Occipital lobe (tissue), 3 donors: ENCODE measurements at places on chromosomes 4 and X.

DNA sequence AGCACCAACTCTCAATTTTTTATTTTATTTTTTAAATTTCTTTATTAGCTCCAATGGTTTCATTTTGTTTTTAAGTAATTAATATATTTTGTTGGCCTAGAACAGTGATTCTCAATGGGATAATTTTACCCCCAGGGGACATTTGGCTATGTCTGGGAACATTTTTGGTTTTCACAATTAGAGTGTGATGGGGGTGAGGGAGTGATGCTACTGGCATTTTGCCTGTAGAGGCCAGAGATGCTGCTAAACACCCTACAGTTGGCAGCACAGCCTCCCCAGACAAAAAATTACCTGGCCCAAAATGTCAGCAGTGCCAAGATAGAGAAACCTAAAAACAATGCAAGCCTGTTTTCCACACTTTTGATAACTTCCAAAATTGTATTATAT lies 64.6 kb downstream of the HHIP start:
- no peak for DNase-seq

DNA sequence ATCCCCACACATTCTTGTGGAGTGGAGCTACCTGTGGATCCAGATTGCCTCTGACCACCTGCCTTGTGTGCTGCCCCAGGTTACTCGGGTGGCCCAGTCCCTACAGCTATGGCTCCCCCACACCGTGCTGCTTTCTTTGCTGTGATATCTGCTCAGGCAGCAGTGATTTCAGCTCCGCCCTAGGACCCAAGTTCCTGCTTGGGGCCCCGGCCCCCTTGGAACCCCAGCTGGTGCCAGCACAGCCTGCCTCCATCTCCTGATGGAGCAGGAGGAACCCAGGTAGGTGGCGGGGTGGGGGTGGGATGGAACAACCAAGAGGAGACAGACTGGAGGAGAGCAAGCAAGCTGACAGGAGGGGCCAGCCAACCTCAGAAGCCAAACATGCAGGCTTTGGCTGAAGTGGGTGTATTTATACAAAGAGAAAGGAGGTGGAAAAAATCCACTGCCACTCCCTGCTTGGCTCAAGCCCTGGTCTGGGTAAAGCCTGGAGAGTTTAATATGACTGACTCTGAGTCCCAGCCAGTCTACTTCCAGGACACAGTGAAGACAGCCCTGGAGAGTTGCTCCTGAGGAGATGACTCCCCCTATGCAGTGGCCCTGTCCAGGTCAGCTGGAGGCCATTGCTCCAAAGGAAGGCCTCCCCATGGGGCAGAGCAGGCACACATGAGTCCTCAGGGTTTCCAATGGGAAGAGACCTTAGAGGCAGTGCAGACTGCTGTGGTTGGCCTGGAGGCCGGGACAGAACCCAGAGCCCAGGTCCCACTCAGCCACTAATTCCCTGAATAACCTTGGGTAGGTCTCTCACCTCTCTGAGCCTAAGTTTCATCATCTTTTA lies 197.1 kb upstream of the MAMLD1 start:
- DNase-seq = no peak

GRCh38 chr4:169099771-169100180 lies 89.7 kb upstream of the CBR4 start:
- no peak for DNase-seq

DNA sequence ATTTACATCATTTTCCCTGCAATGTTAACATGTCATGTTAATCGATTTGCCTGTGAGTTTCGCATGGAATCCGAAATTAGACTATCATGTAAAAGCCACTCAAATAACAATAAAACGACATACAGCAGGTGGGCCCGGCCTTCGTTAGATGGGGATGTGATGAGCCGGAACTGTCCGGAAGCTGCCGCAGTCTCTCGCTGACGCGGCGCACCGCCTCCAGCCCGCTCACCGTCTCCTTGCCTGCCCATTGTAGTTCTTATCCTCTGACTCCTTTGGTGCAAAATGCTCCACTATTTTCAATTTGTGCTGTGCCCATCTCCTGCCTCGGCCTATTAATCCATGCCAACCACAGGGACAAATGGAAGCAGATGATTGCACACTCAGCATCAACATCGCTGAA lies 877.5 kb upstream of the TENM3 start:
- DNase-seq = no peak

DNA sequence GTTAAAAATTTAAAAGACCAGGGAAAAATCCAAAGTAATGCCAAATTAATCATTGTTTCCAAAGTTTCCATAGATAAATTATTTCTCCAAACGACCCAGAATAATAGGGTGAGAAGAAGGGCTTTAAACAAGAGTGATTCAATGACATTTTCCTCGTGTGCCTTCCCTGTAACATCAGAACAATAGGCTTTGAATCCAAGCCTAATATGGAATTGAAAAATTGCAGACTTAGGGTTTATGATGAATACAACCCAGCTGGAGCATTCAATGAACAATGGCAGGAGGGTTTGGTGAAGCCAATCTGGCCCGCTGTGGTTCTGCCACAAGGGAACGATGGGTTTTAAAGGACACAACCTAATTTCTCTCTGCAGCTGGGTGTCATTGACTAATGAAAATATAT lies 94.2 kb downstream of the CBLL2 start:
- DNase-seq = no peak

GRCh38 chr4:142272452-142272851 lies 573.6 kb downstream of the INPP4B start:
- no peak for DNase-seq

- DNase-seq = no peak
Observed at GRCh38 chr4:138953961-138954371, 61.6 kb upstream of the NOCT start.

- no peak for DNase-seq
Observed at GRCh38 chrX:19956923-19957322, 33.9 kb downstream of the BCLAF3 start.

- DNase-seq = no peak
Observed at GRCh38 chrX:130909469-130910136, 6.6 kb upstream of the ENOX2 start.

DNA sequence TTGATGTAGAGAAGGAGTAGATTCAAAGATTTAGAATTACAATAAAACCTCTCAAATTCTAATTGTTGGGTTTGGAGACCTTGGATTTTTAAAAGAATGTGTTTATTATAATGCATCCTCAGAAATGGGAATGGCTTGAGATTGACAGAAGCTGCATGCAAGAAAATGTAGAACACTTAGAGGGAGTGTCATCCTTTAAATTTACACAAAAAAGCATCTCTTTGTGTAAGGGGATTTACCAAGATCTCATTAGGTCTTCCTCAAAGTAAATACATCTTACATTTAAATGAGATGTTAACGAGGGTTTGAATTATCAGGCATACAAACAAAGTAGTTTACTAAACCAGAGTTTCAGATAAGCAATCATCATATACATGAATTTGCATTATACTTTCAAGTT lies 615.0 kb downstream of the FAM133A start:
- DNase-seq = no peak

- no peak for DNase-seq
Observed at GRCh38 chrX:80816051-80816450, 6.4 kb upstream of the BRWD3 start.

- no peak for DNase-seq
Observed at GRCh38 chr4:83772685-83773084, 236.8 kb downstream of the GPAT3 start.

- DNase-seq = no peak
Observed at GRCh38 chr4:109574443-109574850, 14.4 kb downstream of the MCUB start.

DNA sequence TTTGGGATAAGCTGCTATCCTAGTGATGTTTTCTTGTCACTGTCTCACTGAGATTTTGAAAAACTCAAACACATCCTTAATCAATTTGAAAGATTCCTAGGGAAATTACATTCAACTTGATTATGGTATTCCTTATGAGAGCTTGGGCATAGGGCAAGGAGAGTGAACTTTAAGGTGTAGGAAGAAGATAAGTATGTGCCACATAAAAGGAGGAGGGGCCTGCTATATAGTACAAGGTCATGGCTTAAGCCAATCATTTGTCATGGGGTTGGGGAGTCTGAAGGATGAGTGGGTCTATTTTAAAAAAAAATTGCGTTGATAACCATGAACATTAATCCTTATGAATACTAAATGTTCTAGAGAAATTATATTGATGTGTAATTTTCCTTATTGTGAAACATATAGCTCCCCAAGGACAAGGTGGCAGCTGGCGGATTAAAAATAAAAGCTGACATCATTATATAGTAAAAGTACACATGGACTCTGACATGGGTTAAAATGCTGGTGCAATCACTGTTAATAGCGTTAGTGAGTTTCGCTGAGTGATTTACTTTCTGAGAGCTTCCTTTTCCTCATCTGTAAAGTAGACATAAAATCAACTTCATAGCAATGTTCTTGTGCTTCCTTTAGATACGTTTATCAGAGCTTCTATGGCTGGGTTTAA lies 17.4 kb downstream of the GALNT7 start:
- no peak for DNase-seq

DNA sequence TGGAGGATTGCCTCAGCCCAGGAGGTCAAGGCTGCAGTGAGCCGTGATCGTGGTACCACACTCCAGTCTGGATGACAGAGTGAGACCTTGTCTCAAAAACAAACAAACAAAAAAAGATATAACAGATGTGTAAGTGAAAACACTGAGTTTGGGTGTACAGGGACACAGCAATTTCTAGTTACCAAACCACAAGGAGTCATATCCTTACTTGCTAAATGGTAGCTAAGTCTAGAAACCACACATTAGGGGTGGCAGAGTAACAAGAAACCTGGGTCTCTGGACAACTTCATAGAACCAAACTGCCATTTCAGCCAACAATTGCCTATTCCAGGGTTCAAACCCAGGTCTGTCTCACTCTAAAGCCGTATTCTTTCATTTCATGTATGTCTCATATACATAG lies 20.8 kb downstream of the PPEF2 start:
- DNase-seq = no peak

DNA sequence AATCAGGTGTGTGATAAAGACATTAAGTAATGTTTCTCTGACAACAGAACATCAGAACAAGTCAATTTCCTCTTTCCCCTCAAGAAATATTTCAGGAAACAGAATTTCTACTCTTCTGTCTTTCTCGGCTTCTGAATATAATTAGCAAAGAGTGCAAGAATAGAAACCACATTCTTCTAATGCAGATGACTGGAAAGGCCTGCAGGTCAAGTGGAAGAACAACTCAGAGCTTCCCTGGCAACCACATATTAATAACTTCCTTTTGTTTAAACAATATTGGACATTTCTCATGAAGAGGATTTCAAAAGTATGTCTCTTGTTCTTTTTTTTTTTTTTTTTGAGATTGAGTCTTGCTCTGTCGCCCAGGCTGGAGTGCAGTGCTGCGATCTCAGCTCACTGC lies 225.5 kb downstream of the PARM1 start:
- no peak for DNase-seq

GRCh38 chrX:132171478-132171877 lies 43.7 kb upstream of the FRMD7 start:
- DNase-seq = no peak

- no peak for DNase-seq
Observed at GRCh38 chr4:73735231-73735630, 5.1 kb upstream of the CXCL8 start.

DNA sequence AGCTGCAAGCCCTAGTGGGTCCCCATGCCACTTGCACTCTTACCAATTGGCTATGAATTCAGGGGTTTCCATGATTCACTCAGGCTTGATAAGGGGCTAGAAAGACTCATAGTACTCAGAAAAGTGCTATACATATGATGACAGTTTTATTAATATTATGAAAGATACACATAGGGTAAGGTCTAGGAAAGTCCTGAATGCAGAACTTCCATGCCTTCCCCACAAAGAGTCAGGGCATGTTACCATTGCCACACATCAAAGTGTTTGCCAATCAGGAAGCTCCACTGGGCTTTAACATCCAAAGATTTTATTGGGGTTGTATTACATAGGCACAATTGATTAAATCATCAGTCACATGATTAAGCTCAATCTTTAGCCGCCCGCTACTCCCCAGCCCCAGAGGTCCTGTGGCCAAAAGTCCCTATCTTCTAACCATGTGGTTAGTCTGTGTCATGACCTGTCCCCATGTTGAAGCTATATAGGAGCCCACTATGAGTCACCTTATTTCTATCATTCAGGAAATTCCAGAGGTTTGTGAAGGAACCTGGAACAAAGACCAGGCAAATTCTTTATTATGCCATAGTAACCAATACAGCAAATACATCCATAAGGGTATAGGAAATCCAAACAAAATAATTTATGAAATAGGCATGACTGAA lies 635.6 kb downstream of the STPG2 start:
- no peak for DNase-seq

GRCh38 chrX:106791495-106791894 lies 11.0 kb upstream of the TBC1D8B start:
- DNase-seq = no peak

DNA sequence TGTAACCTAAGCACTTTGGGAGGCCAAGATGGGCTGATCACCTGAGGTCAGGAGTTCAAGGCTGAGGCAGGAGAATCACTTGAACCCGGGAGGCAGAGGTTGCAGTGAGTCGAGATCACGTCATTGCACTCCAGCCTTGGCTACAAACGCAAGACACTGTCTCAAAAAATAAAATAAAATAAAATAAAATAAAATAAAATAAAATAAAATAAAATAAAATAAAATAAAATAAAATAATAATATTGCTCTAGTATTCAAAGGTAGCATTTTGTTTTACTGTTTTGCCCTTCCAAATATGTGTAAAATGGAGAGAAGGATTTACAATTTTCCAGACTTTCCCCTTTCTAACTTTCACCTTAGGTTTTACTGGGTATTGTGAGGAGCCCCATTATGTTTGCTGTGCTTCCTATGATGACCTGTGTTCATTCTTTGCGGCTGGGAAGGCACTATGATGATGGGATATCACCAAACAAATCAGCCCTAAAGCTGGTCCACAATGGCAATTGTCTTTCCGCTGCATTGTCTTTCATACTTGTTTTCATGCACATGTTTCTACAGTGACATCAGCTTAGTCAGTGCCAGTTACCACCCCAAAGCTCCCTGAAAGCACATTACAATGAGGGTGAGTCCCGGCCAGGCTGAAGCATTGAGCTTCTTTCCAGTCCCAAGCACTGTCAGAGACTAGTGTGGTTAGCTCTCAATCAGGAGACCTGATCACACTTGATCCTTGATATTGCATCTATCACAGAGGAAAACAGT lies 50.8 kb downstream of the DTHD1 start:
- peak; percentile 58 for DNase-seq

- DNase-seq = no peak
Observed at GRCh38 chr4:10123227-10124101, 6.9 kb upstream of the WDR1 start.

DNA sequence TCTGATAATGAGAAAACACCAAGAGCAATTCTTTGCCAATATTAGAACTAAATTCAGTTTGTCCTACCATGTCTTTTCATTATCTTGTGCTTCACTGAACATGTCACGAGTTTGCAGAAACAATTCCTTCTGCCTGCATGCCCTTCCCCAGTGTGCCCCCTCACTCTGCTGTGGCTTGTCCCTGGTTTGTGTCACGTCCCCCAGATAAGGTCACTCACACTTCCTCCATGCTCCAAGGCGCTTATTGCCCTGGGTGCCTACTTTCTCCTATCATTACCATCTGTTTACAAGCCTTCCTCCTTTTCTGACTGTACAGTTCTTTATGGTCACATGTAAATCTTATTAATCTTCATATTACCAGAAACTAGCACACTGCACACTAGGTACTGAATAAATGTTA lies 394.1 kb downstream of the KCNIP4 start:
- no peak for DNase-seq

GRCh38 chr4:45944000-45944399 lies 179.9 kb downstream of the GABRG1 start:
- DNase-seq = no peak
